CMK (cell line): ENCODE measurements at places on chromosomes 4 and X.

- DNase-seq = no peak
Measured at GRCh38 chrX:18676470-18676869, 4.6 kb upstream of the RS1 start.

- no peak for DNase-seq
Measured at GRCh38 chrX:9231491-9231890, 197.6 kb upstream of the FAM9B start.

DNA sequence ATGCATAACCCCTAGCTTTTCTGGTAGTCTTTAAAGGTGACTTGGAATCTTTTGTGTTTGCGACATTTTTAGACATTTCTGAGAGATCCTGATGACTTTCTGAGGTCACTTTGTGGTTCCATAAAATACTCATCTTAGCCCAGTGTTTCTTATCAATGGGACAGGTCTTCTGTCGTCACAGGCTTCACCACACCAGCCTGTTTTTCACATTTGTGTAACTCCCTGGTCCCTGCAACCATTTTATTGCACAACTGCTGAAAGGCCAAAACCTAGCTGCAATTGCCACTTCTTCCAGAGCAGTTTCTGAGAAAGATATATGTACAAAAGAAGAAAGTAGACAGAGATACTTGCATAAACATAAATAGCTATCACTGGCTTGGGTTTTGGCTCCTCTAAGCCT is 120.9 kb downstream of the IL15 start:
- DNase-seq = no peak

GRCh38 chr4:180909279-180909678 is 1333.9 kb upstream of the TENM3 start:
- no peak for DNase-seq

DNA sequence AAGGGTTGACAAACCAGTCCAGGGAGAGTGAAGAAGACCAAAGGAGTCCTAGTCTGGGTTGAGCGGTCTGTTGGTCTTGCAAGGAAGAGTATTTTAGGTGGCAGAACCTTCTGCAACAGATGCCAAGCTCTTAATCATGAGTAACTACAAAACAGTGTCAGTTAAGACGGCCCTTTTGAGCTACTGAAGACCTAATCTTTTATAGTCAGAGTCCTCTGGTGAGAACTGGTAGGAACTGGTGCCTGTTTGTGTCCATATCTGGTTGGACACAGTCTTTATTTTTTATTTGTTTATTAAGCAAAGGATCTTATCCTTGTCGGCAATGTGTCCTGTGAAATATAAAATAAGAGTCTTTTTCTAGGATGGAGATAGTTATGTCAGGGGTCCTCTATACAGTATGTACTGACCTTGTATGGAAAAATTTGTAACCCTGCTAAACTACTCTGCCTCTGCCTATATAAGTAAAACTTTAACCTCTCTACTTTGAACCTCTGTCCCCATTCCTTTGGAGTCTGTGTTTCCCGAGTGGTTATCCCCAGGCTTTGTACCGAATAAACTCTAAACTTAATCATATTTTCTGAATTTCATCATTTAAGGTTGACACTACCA is 47.1 kb downstream of the FAM13A start:
- DNase-seq = no peak

- DNase-seq = no peak
Measured at GRCh38 chrX:107135049-107135964, 16.7 kb upstream of the RBM41 start.

DNA sequence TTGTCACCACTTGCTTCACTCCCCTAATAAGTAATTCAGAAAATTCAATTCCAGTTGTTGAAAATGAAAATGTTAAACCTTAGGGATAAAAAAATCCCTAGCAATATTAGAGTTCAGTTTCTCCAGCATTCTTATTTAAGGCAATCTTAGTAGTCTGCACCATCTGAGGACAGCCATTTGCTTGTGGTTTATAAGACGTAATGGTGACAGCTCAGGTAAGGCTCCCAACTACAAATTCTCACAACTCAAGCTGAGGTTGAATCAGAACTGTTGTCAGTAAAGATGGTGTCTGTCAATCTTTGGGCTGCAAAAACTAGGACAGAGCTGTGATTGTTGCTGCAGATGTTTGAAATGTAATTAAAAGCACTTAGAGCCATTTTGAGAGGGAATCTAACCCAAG is 16.3 kb upstream of the ADGRA3 start:
- DNase-seq = no peak

DNA sequence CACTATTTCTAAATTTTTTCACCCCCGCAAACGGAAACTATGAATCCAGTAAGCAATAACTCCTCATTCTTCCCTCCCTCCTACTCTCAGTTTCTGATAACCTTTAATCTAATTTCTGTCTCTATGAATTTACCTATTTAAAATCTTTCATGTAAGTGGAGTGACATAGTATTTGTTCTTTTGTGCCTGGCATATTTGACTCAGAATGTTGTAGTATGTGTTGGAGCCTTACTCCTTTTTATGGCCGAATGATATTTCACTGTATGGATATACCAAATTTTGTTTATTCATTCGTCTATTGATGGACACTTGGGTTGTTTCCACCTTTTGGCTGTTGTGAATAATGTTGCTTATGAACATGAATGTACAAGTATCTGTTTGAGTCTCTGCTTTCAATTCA is 61.1 kb upstream of the C1GALT1C1 start:
- DNase-seq = no peak

- no peak for DNase-seq
Measured at GRCh38 chr4:38132843-38133662, 172.9 kb downstream of the PTTG2 start.

DNA sequence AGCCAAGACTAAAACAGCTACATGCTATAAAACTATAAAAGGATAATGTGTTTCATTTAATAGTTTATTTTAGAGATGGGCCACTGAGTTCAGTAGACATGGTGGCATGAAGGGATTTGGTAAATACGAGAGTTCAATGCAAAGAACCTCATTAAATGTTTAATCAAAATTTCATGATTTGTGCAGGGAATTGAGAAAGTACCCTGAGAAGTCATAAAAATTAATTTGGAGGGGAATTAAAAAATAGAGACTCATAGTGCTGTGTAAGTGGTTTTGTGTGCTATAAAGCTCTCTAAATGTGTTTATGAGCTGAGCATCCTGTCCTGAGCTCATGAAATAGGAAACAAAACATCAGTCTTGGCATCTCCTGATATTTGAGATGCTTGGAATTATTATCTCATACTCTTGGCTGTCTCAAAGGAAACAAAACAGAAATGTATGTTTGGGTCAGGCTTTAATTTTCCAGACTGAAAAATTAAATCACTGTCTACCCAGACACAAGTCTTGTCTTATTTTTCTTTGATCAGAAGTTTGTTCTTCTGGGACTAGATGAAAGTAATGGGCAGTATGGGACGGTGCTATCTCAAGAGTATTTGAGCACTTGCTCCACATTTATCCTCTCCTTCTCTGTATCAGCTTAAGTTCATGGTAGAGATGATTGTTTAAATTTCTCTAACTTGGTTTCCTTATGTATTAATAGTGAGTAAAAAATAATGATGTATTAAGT is 38.0 kb upstream of the EMCN start:
- no peak for DNase-seq

DNA sequence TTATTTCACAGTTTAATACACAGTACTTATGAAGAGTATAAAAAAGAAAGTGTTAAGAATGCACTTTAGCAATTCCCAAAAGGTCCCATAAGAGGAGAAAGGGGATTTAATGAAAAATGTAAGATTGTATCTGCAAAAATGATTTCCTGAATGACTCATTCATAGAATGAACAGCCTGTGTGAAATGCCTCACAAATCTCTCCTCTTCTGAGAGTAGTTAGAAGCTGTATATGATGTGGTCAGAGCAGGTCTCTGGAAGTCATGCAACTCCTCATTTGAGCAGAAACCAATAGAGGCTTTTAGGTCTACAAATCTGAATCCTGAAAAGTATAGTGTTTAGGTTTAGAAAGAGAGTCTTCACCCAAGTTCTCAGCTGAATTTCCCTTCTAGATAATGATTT is 381.3 kb upstream of the INTU start:
- no peak for DNase-seq

DNA sequence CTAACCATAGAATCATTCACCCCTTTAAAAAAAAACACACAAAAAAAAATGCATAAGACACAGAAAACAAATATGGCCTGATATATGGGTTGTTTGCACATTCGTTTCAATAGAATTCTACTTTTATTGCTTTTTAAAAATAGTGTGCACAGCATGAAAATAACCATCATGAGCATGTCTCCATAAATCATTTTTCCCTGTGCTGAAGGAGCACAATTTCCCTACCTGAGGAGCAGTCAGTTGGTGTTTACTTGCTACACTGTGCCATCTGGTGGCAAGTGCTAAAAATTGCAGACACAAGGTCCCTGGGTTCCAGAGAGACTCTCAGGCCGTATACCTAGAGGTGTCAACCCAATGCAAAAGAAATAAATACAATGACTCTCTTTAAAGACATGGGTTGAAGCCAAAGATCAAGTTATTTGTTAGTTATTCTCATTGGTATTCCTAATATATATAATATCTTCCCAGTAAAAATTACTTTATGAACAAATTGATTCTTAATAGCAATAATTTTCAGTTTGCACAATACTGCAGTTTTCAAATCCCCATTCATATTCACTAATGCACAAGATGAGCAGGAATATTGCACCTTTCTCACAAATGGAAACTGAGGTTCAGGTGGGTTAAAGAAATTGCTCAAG is 551.4 kb downstream of the IQCM start:
- peak; percentile 44 for DNase-seq

DNA sequence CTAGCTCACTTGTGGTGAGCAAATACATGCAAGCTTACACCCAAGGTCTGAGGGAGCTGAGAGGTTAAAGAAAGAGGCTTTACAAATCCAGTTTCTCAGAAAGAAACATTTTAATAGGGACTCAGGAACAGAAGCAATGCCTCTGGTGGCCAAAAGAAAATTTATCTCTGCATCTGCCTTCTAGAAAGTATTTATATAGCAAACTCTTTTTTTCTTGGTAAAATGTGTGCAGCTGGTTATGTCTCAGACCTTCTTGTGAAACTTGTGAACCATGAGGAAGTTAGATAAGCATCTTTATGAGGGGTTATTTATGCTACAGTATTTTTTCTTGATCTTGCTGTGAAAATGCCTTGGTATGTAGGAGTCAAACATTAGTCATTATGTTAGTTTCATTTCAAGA is 48.5 kb upstream of the CYSLTR1 start:
- DNase-seq = peak; percentile 8

DNA sequence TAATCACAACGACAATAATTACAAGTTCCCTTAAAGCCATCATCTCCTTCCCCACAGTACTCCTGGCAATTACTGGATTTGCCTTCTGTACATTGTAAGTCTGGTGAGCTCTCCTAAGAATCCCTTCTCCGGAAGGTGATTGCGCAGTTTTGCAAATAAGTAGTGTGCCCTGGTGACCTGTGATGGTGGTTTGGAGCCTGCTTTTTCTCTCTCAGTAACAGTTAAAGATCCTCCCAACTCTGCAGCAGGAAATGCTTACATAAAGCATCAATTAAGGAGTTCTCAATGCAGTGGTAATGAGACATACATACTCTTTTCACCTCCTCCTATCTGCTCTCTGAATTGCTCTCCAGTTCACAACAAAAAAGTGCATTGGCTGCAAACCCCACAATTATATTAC is 159.7 kb downstream of the SH2D1A start:
- DNase-seq = no peak

DNA sequence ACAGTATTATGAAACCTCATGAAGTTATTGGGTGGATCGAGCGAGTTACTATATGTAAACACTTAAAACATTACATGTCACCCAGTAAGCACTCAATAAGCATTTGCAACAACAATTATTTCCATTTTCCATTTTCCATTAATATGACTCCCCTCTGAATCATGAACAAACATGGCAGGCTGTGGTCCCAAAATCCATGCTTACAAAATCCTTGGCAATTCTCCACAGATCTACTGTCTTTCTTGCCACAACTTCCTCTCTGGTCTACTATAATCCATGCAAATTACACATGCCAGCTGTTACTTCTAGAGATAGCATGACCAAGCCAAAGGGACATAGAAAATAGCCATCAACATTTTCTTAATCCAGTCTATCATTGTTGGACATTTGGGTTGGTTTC is 22.0 kb downstream of the ASB11 start:
- DNase-seq = no peak

DNA sequence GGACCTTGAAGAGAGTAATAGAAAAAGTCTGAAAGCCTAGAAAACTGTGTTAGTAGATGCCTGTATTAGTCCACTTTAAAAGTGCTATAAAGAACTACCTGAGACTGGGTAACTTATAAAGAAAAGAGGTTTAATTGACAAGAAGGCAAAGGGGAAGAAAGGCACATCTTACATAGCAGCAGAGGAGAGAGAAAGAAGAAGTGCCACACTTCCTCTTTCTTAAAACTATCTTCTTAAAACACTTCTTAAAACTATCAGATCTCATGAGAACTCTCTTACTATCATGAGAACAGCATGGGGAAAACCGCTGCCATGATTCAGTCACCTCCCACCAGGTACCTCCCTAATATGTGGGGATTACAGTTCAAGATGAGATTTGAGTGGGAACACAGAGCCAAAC is 18.8 kb upstream of the COL25A1 start:
- peak; percentile 35 for DNase-seq

- no peak for DNase-seq
Measured at GRCh38 chrX:100120956-100121355, 289.1 kb downstream of the PCDH19 start.

GRCh38 chr4:139256349-139256748 is 23.7 kb downstream of the MGARP start:
- DNase-seq = no peak

GRCh38 chr4:183905081-183905592 is at the start of gene STOX2:
TSS of gene STOX2 (plus strand) at chr4:183905307. CDS start at chr4:183906791, 1,484 bp downstream.
- no peak for DNase-seq

- no peak for DNase-seq
Measured at GRCh38 chrX:15143825-15144121, 126.1 kb downstream of the ASB9 start.

- DNase-seq = no peak
Measured at GRCh38 chr4:94762326-94762725, 4.6 kb downstream of the BMPR1B start.

DNA sequence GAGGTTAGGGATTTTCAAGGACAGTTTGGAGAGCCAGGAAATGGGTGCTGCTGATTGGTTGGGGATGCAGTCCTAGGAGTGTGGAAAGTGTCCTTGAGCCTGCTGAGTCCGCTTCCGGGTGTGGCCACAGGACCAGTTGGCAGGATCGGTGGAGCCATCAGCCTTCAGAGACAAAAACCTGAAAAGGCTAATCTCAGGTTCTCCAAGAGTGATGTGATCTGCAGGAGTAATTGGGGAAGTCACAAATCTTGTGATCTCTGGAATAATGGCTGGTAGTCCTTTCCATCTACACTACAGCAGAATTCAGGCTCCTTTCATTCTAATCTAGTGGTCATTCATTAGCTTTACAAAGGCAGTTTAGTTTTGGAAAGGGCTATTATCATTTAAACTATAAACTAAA is 55.9 kb upstream of the BMP2K start:
- no peak for DNase-seq

- DNase-seq = no peak
Measured at GRCh38 chr4:10140866-10141759, 24.5 kb upstream of the WDR1 start.

DNA sequence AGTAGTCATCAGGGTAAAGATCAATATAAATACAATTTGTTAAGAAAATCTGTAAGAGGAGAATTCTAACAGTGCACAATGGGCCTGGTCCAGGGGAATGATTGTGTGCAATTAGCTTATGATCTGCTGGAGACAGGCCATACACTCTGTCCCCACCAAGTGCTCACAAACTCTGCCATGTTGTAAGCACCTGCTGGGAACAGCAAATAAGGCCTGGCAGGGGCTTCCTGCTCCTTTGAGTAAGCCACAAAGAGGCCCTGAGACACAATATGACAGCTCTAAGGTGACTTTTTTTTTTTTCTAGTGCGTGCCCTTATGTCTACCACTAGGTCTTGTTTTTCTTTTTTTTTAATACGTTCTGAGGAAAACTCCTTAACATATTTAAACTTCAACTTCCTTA is 866.3 kb upstream of the PCDH7 start:
- DNase-seq = no peak
